ENCODE measurements at places on chromosomes 1 and 21.

DNA sequence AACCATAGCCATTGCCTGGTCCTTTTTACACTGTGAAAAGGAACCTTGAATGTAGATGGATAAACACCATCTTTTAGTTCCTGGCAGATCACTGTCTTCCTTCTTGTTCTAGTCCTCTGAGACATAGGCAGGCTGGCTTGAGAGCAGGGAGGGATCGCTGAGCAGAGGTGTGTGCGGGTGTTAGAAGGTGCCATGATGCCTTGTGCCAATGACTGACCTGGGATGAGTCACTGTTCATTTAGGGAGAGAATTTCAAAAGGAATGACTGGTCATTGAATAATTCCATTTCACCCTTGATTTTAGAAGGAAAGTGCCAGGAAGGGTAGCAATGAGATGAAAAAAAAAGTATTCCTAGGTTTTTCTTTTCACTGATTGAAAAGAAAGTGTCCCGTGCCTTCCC, 383.9 kb downstream of the KIF26B start:
- no peak for DNase-seq
- no peak overlapping the region for H3K27ac ChIP-seq
- H3K36me3 ChIP-seq: no peaks in the 10 kb centered on the region
- no peak overlapping the region for H3K4me3 ChIP-seq
- H3K4me1 ChIP-seq: no peaks in the 10 kb centered on the region

GRCh38 chr1:75611014-75611413, at the start of gene SLC44A5:
Gene SLC44A5 (minus strand): TSS chr1:75611114. CDS start chr1:75541447, 69,667 bp downstream.
- no peaks in the 10 kb centered on the region for H3K36me3 ChIP-seq
- peaks cover 8% of the 10 kb centered on the region for H3K4me1 ChIP-seq
- no peak within 1 kb of the TSS for H3K4me3 ChIP-seq
- peaks cover 33% of the 10 kb centered on the region for H3K27me3 ChIP-seq
- no peak within 1 kb of the TSS for H3K27ac ChIP-seq

DNA sequence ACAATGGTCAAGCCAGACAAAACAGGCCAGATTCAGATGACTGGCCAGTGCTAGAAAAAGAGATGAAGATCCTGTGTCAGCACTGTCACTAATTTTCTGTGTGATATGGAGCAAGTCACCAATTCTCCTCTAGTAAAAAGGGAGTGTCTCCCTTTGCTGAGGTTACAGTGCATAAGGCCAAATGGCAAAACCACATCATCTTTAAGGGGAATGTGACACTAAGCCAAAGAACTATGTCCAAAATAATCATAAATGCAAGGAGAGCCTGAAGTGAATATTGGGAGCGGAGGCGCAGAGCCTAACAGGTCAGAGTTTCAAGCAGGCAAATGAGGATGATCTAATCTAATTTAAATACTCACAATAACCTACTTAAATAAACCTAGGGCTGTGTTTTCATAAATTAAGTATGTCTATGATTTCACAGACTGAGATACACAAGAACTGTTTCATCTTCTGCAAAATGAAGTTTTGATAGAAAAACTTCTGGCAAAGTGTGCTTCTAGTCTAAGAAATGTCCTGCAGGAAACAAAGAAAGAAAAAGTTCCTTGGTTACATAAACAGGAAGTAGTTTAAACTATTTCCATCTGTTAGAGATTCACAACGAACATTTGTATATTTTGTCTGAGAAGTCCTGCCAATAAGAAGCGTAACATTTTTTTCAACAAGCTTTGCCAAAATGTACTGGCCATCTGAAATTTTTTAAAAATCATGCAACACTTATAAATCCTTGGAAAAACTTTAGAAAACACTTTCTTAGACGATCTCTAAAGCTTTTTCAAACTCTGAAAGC, 290.2 kb downstream of the LRRC40 start:
- no peaks in the 10 kb centered on the region for H3K4me1 ChIP-seq
- H3K4me3 ChIP-seq: no peak overlapping the region
- no peaks in the 10 kb centered on the region for H3K27me3 ChIP-seq
- no peaks in the 10 kb centered on the region for H3K36me3 ChIP-seq
- DNase-seq: no peak

GRCh38 chr1:21963477-21964217, 13.2 kb upstream of the CELA3B start:
- H3K36me3 ChIP-seq: no peaks in the 10 kb centered on the region
- peaks cover 4% of the 10 kb centered on the region for H3K4me1 ChIP-seq
- H3K27ac ChIP-seq: peak overlapping the region; percentile 71
- peak; percentile 88 for DNase-seq
- H3K27me3 ChIP-seq: no peaks in the 10 kb centered on the region

DNA sequence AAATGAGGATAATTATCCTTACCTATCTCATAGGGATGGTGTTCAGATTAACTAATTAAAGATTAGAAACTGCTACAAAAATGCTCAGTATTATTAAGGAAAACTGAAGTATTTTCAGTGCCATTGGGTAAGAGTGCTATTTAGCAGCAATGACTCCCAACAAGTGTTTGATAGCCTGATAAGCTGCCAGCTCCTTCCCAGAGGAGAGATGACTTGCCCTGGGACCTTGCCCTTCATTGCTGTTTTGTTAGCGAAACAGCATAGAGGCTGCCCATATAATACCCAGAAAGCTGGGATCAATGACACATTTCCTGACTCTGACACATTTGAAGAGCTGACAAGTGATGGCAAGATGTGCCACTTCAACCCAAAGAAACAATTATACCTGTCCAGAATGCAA, 592.2 kb downstream of the ADGRL2 start:
- H3K4me1 ChIP-seq: no peaks in the 10 kb centered on the region
- no peaks in the 10 kb centered on the region for H3K36me3 ChIP-seq
- no peaks in the 10 kb centered on the region for H3K27me3 ChIP-seq
- H3K27ac ChIP-seq: no peak overlapping the region

DNA sequence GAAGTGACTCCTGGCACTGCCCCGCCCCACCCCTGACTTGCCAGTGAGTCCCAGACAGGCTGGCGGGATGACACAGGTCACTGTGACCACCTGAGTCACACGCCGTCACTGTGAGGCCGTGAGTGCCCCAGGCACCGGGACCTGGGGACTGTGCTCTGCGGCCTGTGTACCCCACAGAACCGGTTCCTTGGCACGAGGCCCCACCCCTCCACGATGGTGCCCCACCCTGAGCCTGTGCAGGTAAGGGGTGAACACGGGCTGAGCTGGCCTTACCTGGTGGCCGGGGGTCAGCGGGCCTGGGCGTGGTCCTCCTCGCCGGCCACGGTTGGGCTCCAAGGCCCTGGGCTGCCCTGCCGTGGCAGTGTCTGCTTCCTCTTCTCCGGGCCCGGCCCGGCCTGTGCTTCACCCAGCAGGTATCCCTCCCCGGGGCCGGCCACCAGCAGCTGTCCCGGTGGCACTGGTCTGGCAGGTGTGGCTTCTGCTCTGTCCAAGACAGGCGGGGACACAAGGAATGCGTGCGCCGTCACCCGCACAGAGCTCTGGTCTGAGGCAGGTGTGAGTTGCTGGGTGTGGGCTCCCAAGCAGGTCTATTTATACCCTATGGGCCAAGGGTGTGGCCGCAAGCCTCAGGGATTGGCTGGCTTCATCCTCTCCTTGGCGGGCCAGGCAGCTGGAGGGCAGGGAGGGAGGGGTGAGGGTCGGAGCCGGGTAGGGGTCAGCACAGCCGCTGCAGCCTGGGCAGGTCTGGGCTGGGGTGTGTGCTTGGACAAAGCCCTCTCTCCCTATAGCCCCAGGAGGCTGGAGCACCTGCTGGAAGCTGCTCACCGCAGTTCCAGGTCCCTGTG, at the start of gene RNF223:
Gene RNF223 (minus strand): TSS at position 564 of the 845 bp plus-strand sequence. CDS start 1,740 bp downstream, outside the sequence.
- no peak within 1 kb of the TSS for H3K4me3 ChIP-seq
- no peak within 1 kb of the TSS for H3K27ac ChIP-seq
- H3K27me3 ChIP-seq: no peaks in the 10 kb centered on the region
- no peak for DNase-seq

DNA sequence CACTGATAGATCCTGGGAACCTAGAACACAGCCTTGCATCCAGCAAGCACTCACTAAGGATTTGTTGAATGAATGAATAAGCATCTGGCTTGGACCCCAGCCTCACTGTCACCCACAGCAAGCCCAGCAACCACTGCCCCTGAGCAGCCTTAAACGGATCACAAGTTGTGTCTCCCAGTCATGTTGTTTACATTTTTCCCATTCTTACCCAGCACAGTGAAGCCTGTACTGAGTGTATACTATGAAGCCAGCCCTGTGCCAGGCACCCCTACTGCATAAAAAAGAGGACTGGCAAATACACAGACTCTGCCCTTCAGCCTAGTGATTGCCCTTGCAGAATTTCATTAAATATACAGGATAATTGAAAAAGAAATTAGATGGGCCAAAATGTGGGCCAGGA, 30.2 kb downstream of the RRAGC start:
- no peak for DNase-seq
- peaks cover 41% of the 10 kb centered on the region for H3K27me3 ChIP-seq
- no peak overlapping the region for H3K4me3 ChIP-seq

DNA sequence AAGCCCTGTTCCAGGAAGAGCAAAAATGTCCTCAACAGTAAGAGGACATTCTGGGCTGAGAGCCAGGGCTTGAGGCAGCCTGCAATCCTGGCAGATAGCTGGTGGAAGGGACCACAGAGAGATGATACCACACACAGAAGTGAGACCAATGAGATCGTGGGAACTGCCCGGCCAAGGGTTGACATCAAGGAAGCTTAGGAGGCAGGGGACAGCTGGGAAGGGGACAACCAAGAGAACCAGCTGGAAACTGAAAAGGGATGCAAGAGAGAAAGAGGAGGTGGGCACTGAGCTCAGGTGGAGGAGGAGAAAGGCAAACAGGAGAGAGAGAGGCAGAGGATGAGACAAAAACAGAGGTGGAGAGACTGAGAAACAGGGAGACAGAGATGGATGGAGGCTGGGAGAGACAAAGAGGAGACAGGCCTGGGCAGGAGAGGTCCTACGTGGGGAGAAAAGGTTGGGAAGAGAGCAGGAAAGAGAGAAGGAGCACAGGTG, 9.2 kb downstream of the PDZK1IP1 start:
- peak; percentile 16 for DNase-seq
- H3K27ac ChIP-seq: no peak overlapping the region
- H3K4me3 ChIP-seq: no peak overlapping the region
- no peaks in the 10 kb centered on the region for H3K36me3 ChIP-seq
- peaks cover 24% of the 10 kb centered on the region for H3K27me3 ChIP-seq

DNA sequence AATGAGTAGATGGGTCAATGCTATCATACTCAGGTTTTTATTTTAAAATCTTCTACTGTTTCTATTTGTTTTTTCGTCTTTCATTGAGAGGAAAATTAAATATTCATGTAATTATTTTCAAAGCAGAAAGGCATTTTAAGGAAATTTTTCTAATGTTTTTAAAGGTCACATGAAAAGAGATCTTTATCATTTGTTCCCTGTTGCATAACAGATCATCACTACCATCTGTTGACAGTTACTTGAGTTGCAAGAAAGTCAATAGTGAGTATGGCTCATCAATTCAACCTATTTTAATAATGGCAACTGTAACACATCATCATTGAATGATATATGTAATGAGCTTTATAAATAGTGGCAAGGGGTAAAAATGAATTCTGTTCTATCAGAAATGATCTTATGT, 369.7 kb downstream of the DPYD start:
- H3K36me3 ChIP-seq: no peaks in the 10 kb centered on the region
- no peaks in the 10 kb centered on the region for H3K27me3 ChIP-seq
- no peak for DNase-seq
- no peak overlapping the region for H3K27ac ChIP-seq
- H3K4me1 ChIP-seq: peaks cover 3% of the 10 kb centered on the region

- no peaks in the 10 kb centered on the region for H3K36me3 ChIP-seq
- H3K4me1 ChIP-seq: peaks cover 12% of the 10 kb centered on the region
- H3K27me3 ChIP-seq: peaks cover 18% of the 10 kb centered on the region
- DNase-seq: no peak
Observed at GRCh38 chr1:24694380-24694843, 50.8 kb upstream of the CLIC4 start.

GRCh38 chr1:180930687-180931086, 18.0 kb downstream of the KIAA1614 start:
- no peak overlapping the region for H3K27ac ChIP-seq
- no peaks in the 10 kb centered on the region for H3K27me3 ChIP-seq
- H3K36me3 ChIP-seq: no peaks in the 10 kb centered on the region
- no peak for DNase-seq
- H3K4me1 ChIP-seq: peaks cover 19% of the 10 kb centered on the region

DNA sequence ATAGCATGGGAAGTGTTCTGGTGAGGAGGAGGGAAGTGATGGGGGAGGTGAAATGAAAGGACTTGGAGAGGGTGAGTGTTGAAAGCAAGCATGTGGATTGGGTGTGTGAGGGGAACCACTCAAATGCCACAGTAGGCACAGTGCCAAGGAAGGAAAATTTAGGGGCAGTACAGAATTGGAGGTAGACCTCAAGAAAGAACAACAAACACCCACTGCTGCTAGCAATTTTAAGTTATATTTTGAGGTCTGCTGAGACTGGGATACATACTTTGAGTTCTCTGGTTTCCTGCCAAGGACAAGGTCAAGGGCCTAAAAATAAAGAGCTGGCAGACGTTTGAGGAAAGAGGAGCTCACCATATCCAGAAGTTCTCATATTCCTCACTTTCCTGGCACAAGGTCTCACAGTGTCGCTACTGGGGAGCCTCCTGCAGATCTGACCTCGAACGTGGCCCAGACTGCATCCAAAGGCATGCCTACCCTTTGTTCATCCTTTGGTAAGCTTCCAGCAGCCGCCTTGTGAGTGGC, 104.0 kb downstream of the BRINP2 start:
- no peak overlapping the region for H3K4me3 ChIP-seq
- DNase-seq: no peak
- H3K27me3 ChIP-seq: no peaks in the 10 kb centered on the region
- no peaks in the 10 kb centered on the region for H3K4me1 ChIP-seq
- no peaks in the 10 kb centered on the region for H3K36me3 ChIP-seq

- DNase-seq: no peak
- H3K4me1 ChIP-seq: no peaks in the 10 kb centered on the region
- no peak overlapping the region for H3K27ac ChIP-seq
- no peak overlapping the region for H3K4me3 ChIP-seq
Observed at GRCh38 chr1:155117610-155118009, 10.1 kb upstream of the EFNA1 start.

- no peak for DNase-seq
- peaks cover 61% of the 10 kb centered on the region for H3K36me3 ChIP-seq
- H3K4me3 ChIP-seq: no peak overlapping the region
- no peak overlapping the region for H3K27ac ChIP-seq
- H3K27me3 ChIP-seq: no peaks in the 10 kb centered on the region
Observed at GRCh38 chr1:25634066-25634465, 17.5 kb downstream of the MAN1C1 start.

DNA sequence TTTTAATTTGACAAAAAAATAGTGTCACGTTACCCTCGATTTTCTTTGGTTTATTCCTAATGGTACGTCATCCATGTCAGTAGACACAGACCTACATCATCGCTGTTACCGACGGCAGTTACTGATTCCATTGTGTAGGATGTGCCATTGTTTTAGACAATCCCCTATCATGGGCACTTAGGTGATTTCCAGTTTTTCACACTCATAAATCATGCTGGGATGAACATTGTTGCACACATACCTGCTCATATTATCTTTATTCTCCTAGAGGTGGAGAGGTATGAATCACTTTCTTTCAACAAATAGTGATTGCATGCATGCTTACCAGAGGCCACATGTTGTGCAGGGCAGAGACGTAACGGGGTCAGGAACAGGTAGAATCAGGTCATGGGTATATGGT, 79.7 kb upstream of the EFHD2 start:
- H3K4me3 ChIP-seq: no peak overlapping the region
- no peak for DNase-seq
- H3K4me1 ChIP-seq: no peaks in the 10 kb centered on the region

GRCh38 chr1:28374297-28374696, 4.8 kb downstream of the PHACTR4 start:
- peaks cover 17% of the 10 kb centered on the region for H3K36me3 ChIP-seq
- H3K4me3 ChIP-seq: no peak overlapping the region
- no peak for DNase-seq

Data from activated CD8-positive, alpha-beta T cell treated with anti-CD3 and anti-CD28 coated beads, Interleukin-2, amount 10 ng/mL, durations not matched to agents 7 days and 5 days (primary cell).